ENCODE measurements at places on chromosomes 2 and 18. TPM values are rescaled to one million over a fixed set of nuclear protein-coding genes. Genes with fewer than 3 reads are reported as not detected.

DNA sequence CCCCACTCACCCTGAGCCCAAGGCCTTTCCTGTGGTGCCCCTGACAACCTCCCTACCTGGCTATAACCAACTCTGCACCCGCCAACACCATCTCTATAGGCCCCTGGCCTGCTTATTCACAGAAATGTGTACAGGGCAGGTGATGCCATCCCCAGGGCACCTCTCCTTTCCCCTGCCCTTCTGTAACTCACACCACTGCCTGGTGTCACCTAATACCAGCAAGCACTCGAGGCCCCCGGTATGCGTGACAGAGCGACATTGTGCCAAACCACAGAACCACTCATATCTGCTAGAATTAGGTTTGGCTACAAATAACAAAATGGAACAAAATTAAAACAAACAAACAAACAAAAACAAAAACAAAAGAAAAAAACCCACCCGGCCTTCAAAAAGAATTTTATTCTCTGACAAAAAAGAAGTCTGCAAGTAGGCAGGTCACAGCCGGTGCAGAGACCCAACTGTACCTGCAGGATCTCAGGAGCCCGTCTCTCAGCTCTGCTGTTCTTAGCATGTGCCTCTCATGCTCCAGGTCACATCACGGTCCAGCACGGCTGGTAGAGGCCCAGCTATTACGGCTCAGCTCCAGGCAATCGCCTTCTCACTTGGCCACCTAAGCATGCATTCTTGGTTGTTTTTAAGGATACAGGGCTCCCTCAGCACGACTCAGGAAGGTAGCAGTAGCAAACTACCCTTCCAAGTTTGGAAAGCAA is 51.4 kb downstream of the FAM178B start:
- peak; percentile 49 for DNase-seq

The GGCX gene
- 26.0 TPM for total RNA-seq

DNA sequence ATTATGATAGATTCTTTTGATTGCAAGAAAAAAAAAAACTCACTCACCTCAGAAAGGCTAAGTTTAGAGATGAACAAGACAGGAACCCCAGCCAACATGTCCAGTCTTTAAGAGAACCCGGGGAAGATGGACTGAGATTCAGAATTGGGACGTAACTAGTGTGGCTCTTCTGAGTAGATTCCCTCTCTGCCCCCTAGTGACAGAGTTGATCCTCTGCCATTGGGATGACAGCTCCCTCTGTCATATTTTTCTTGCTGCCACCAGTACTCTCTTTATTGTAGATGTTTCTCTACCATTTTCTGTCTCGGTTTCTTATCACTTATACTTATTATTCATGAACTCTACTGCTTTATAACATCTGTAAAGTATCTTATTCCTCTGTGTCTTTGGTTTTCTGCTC is 77.7 kb downstream of the GULP1 start:
- no peak for DNase-seq

The CXCR1 gene
- 0.54 TPM for total RNA-seq

DNA sequence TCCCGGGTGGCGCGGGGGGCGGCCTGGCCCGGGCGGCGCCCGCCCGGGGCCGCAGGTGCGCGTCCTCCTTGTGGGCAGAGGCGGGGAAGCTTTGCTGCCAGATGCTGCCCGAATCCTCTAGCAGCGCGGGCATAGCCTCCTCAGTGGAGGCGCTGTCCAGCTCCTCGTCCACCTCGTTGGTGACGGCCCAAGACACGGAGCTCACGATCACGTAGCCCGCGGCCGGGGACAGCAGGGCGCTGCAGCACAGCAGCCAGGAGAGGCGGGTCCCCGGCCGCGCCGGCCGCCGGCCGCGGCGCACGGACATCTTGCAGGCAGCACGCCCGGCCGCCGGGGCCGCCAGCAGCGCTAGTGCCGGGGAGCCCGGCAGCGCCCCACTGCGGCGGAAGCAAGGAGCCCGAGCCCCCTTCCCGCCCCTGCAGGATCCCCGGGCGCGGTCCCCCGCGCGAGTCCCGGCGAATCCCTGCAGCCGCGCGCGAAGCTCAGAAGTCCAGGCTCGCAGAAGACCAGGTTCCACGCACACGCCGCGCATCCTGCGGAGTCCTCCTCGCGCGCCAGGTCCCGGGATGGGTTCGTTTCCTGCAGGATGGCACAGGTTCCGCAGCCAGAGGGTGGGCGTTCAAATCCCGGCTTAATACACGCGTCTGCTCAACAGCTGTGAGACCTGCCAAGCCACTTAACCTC is at the start of gene CREG2:
Gene CREG2, minus strand, starts transcription at position 353 of the 684 bp plus-strand sequence. Its CDS starts 46 bp downstream, at position 307.
- peak; percentile 59 for DNase-seq

The NT5C1B gene
- not detected for total RNA-seq

DNA sequence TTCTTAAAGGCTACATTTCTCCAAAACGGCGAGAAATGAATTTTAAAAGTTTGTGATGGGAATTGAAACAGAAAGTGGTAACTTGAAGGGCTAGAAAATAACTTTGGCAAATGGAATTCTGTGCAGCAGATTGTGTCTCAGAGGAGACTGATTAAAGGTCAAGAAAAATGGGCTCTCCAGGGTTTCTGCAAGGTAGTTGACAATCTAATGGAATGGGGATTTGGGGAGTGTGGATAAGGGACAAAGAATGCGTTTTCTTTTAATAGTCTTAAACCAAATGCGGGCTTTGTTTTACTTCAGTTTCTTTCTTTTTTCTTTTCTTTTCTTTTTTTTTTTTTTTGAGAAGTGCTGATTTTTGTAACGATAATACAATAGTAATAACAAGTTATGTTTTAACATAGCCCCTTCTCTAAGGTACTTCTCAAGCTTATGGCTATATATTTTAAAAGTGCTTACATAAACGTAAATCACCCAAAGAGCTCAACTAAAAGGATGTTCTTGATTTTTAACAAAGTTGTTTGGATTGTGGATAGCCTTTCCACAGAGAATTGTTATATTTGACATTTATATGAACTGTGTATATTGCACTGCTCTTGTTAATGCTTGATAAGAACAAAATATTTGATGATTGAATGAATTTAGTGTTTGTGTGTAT is 36.6 kb downstream of the CAMKMT start:
- no peak for DNase-seq

- no peak for DNase-seq
These were observed 1103.9 kb upstream of the KLHL29 start for GRCh38 chr2:22281033-22281432.

- no peak for DNase-seq
These were observed 143.9 kb downstream of the L3MBTL4 start for GRCh38 chr18:6270771-6271216.

DNA sequence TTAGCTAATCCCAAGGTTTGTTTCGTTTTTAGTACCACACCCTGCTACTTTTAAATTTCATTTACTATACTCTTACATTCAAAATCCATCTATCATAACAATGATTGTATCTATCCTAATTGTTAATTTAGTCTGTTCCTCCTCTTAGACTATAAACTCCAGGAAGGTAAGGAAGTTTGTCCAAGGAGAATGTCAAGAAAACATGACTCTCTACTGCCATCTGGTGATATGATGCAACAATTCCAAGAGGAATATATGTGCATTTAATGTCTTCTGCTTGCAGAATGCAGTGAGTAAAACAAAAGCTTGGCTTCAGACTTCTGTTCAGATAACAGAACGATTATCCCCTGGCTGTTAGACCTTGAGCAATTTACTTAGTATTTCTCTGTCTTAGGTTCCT is 1267.1 kb downstream of the LRP1B start:
- DNase-seq: no peak

DNA sequence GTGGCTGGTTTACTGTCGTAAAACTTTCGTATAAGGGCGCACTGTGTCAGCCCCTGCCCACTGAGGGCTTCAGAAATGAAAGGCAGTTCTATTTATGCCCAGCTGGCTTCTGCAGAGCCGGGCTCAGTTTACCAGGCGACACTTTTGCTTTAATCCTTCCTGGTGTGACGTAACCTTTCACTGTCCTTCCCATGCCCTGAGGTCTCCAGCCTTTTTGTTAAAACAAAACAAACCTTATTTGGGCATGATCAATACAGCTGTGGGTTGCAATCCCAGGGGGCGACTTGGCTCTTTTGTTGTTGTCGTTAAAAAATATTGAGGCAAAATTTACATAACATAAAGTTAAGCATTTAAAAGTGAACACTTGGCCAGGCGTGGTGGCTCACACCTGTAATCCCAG is 85.3 kb downstream of the AGAP1 start:
- DNase-seq: no peak

DNA sequence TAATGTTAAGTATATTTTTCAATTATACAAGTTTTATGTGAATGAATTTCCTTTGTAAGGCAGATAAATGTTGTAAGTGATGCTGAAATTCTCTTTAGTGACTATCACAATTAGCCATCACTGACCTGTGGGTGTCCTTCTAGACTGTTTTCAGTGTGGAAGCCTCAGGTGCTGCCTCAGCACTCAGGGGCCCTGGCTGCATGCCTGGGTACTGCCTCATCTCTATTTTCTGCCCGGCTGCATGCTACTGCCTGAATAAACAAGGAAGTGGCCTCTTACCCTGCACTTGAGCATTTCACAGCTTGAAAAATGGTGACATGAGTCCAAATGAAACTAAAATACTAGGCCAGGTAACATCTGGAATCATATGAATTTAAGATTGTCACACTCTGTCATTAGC is 787.6 kb upstream of the SALL3 start:
- no peak for DNase-seq

GRCh38 chr2:222883420-222883819 is 22.6 kb downstream of the ACSL3 start:
- DNase-seq: no peak

- no peak for DNase-seq
These were observed 50.3 kb upstream of the ETAA1 start for GRCh38 chr2:67346718-67347407.

The SLC11A1 gene
- 0.18 TPM for total RNA-seq

The IL36A gene
- total RNA-seq: 0.42 TPM

- no peak for DNase-seq
These were observed 101.2 kb downstream of the DLGAP1 start for GRCh38 chr18:4353853-4354418.

- DNase-seq: no peak
These were observed 202.1 kb downstream of the CTIF start for GRCh38 chr18:48740851-48741485.

GRCh38 chr2:182220335-182220734 is 206.5 kb downstream of the PDE1A start:
- DNase-seq: no peak

DNA sequence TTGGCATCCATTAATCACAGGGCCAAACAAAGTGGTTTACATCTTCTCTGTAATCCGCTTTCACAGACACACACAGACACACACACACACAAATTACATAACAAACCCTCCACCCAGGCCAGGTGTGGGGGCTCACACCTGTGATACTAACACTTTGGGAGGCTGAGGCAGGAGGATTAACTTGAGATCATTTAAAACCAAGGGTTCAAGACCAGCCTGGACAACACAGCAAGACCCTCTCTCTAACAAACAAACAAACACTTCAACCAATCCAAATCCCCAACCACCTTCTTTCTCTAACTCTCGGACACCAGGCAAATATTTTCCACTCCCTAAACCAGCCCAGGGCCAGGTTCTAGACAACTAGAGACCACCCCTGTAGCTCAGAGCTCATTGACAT is 79.5 kb upstream of the XPO1 start:
- DNase-seq: no peak

- no peak for DNase-seq
These were observed 77.4 kb downstream of the DYSF start for GRCh38 chr2:71530641-71531332.

DNA sequence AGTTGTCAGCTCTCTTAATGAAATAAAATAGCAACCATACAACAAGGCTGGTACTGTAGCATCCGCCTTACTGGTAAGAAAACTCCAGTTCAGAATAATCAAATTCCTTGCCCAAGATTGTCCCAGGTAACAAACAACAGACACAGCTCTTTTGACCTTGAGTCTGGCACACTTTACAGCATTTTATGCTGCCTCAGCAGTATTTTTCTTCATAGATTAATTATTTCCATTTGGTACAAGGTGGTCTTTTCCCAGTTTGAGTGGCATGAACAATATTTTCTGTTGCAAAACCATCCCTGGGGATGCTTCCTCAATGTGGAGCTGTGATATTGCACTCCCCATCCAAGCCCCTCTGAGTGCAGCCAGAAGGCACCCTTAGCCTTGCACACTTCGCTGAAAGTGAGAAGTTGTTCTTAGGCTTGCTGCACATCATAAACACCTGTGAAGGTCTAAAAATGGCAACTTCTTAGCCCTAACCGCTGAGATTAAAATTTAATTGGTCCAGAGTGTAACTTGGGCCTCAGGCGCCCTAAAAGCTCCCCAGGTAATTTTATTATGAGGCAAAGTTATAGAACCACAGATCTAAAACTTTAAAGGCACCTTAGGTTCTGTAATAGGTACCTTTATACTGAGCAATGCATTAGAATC is 523.3 kb downstream of the CMPK2 start:
- no peak for DNase-seq

The ACTG2 gene
- not detected for total RNA-seq

The PCARE gene
- not detected for total RNA-seq

DNA sequence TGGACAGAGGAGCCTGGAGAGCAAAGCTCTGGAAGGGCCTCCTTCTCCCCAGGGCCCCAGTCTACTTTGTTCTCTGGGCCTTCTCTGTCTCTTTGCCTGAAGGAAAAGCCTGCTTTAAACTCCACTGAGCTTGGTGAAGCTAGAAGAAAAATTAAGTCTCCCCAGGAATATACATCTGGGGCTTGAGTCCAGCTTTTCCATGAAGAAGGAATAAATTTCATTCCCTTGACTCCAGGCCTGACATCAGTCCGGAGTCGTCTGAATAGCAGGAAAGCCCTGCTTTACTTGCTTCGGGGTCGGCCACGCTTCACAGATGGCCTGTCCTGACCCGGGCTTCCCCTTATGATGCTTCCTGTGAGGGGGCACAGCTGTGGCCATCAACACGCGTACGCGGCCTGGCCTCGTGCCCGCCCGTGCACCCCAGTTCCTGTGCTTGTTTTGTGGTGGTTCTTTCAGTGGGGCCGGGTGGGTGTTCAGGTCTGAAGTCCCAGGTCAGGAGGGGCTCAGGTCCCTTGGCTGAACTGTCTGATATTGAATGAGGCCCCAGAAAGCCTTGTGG is 73.6 kb downstream of the ACOXL start:
- no peak for DNase-seq

The FSIP2 gene
- total RNA-seq: 0.09 TPM

The UPP2 gene
- not detected for total RNA-seq

- DNase-seq: no peak
These were observed 166.4 kb downstream of the MGAT5 start for GRCh38 chr2:134420259-134420658.

GRCh38 chr18:74376523-74376922 is 60.9 kb downstream of the C18orf63 start:
- DNase-seq: peak; percentile 32

GRCh38 chr2:225140723-225141122 is 98.5 kb upstream of the DOCK10 start:
- DNase-seq: no peak

- DNase-seq: no peak
These were observed 42.8 kb downstream of the ARL6IP6 start for GRCh38 chr2:152761214-152761613.

GRCh38 chr2:219625179-219625578 is 2.3 kb upstream of the SLC4A3 start:
- DNase-seq: no peak

- DNase-seq: no peak
These were observed 111.9 kb downstream of the DNAH7 start for GRCh38 chr2:195956725-195957124.

- no peak for DNase-seq
These were observed 101.4 kb downstream of the NFATC1 start for GRCh38 chr18:79496978-79497637.

All from activated CD8-positive, alpha-beta memory T cell treated with anti-CD3 and anti-CD28 coated beads, Interleukin-2, amount 10 ng/mL, durations not matched to agents 7 days and 5 days (primary cell).